SIG-M5 (cell line): ENCODE measurements at places on chromosomes 2 and 18.

- no peak for DNase-seq
Observed at GRCh38 chr18:10101729-10102128, 187.9 kb downstream of the VAPA start.

- no peak for DNase-seq
Observed at GRCh38 chr18:38751898-38752297, 1186.3 kb upstream of the CELF4 start.

DNA sequence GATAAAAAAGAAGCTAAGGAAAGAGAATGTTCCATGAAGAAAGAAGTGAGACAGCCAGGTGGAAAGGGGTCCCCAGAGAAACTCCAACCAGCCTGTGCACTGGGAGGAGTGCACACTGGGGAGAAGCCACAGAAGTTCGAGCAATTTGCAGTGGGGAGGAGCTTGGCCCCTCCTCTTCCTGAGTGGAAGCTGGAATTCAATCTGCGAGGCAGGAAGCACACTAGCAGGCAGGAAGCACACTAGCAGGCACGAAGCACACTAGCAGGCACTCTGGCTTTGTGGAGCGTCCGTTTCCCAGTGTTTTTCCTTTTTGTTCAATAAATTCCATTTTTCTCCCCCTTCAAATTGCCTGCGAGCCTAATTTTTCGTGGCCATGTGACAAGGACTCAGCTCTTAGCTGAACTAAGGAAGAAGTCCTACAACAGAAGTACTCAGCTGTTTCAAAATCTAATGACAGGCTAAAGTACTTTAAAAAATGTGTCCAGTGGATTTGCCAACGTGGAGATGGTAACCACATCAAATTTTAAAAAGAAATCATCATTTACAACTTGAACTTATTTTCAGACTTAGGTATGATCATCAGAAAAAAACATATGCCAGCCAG, 21.4 kb upstream of the SPIRE1 start:
- no peak for DNase-seq

DNA sequence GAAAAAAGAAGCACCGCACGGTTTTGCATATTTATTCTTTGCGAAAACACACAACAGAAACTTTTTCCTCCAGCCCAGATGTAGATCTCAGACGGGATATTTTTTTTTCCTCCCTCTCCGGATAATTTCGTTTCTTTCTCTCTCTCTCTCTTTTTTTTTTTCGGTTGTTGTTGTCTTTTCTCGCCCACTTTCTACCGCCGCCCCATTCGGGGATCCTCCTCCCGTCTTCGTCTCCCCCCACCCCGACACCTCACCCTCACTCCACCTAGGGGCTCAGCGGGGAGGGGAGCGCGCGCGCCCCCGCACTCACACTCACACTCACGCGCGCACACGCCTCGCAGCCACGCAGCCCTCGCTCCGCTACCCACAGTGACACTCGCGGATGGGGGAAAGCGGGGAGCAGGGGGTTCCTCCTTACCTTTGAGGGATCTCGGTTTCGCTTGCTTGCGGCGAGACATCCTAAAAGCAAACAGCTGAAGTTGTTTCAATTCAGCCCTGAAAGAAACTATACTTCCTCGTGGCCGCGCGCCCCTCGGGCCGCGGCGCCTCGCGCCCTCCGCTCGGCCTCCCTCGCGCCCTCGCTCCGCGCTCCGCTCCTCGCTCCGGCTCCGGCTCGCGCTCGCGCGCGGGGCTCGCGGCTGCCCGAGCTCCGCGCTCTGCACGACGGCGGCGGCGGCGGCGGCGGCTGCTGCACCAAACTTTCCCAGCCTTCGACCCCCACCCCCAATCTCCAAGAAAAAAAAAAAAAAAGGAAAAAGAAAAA, 1.3 kb downstream of the ZNF521 start:
- DNase-seq, result no peak

DNA sequence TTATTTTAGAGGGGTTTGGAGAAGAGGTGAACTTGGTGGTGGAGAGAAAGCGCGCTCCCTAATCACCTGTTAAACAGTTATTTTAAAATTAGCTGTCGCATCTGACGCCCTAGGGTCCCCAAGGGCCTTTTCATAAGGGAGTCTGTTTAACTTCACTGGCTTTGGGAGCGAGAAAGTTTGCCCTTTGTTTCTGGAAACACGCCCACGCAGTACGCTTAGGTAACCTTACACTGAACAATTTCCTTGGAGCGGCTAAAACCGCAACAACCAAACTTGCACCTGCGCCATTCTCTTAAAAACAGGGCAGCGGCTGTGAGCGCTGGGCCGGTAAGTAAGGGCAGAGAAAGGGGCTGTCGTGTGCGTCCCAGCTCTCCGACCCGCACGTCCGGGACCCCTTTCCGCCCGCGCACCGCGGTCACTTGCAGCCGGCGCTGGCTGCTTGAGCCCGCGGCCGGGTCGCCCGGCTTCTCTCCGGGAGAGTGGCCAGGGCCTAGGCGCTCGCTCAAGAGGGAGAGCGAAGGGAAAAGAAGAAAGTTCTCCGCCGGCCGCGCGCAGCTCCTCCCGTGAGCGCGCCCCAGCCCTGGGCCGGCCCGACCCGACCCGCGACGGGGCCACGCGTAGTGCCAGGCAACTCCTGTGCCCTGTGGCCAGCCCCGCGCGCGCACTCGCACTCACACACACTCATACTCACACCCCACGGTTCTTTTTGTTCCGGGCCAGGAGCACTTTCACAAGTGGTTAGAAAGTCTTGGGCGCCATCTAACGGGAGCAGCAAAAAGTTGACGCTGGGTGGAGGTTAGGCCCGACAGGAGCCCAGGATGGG, 19.2 kb downstream of the POU3F3 start:
- no peak for DNase-seq

GRCh38 chr2:105809723-105810122, 65.0 kb downstream of the NCK2 start:
- no peak for DNase-seq

DNA sequence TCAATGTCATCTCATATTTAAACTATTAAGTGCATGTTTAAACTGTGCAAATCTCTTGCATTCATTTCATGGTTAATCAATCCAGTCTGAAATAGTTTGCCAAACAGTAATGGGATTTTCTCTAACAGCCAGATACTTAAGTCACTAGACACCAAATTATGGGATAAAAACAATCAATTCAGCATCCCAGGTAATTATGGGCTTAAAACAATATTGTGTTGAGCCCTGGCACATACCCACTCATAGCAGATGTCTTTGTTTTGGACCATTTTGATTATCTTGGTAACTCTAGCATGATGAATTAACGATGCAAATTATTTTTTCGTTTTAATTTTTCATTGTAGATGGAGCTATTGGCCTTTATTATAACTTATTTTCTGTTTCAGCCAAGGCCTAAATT, 118.5 kb upstream of the CD302 start:
- no peak for DNase-seq

DNA sequence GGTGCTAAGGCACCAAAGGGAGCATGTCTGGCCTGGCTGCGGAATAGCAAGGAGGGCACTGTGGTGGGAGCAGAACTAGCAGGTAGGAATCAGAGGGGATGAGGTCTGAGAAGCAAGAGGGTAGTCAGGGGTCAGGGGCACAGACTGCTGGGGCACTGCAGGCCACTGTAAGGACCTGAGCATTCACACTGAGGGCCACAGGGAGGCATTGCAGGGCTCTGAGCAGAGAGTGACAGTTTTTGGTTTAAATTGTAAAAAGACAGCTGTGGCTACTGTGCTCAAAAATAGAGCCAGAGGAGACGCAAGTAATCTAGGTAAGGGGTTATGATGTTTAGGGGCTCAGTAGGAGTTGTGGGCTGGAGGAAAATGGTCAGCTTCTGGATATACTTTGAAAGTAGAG, 41.5 kb downstream of the ARHGAP25 start:
- no peak for DNase-seq

DNA sequence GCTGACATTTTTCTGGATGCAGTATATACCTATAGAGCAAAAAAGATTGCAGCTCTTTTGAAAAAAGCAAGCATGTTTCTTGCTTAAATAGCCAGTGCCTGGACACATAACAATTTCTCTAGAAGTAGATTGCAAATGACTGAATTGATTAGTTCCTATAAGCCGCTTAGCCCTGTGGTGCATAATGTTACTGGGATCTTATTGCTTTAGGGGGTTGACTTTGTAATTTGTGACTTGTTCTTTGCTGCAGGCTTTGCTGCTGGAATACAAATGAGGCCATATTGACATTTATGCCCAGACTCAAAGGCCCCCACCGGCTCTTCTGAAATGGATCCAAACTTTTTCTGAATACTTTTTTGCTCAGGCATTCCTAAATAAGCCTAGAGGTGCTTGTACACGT, 182.6 kb downstream of the SH3BP4 start:
- DNase-seq, result no peak

DNA sequence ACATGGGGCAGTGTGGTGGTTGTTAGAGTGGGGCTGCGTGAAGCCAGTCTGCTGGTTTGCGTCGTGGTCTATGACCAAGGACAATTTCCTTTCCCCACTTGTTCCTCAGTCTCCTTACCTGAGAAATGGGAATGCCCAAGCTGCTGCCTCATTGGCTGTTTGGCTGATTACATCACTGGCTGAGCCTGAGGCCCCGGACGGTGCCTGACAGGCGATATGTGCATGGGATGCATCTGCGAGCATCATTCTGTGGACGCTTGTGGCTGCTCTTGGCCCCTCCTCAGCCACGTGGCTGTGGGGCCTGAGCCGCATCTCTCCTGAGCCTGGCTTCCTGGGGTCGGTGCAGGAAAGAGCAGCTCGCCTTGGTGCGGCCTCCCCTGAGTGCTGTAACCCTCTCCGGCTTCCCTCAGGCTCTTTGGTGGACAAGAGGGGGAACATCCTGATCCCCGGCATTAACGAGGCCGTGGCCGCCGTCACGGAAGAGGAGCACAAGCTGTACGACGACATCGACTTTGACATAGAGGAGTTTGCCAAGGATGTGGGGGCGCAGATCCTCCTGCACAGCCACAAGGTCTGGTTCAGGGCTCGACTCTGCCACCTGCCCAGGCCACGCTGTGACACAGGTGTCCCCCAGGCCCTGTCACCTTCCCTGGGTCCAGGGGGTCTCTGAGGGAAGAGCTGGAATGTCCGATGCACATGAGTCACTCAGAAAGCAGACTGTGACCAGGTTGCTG, 17.2 kb downstream of the CNDP2 start:
- DNase-seq, result no peak

DNA sequence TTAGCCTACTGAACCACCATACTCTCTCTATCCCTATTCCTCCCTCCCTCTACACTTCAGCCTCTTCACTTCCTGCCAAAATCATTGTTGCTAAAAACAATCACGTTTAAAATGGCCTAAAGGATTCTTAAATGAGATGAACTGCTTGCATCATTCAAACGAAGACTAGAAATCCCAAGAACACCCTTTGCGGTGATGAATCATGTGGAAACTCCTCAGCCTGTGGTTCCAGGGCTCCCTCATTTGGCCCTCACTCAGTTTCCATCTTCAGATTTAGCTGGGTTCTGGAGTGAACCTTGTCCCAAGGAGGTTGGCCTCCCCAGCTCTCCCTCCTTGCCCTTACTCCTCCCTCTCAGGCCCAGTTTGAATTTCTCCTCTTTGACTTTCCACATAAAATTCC, 125.6 kb upstream of the CDC42EP3 start:
- DNase-seq, result no peak

- DNase-seq, result no peak
Observed at GRCh38 chr2:176865336-176865735, 347.3 kb upstream of the HNRNPA3 start.

DNA sequence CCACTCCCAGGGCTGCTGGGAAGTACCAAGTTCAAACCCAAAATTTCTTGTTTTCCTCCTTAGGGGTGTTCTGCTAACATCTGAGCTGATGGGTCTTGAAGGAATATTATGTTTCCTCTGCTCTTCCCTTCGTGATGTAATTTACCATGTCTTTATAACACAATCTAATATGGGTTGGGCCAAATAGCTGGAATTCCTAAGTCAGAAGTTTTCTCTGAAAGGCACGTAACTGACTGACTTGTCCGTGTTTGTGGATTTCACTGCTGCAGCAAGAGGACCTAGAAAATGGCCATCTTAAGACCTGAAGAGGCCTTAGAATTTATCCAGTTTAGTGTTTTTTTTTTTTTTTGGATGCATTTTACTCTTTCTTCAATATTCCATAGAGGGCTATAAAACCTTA, 256.7 kb downstream of the DCDC2C start:
- no peak for DNase-seq

DNA sequence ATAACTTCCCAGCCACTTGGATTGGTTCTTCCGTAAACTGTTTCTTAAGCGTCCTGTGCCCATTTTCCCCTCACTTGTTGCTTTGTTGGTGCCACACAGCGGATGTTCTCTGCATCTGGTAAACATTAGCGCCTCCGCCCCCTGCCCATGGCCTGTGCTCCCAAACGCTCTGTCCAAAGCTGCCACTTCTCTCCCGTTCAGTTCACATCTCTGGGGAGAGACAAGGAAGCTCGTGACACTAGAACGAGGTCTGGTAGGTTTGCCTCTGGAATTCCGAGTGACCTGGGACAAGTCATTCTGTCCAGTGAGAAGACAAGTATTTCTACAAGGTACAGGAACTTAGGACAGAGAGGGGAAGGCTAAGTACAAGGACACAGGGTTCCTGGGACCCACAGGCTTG, 9.4 kb downstream of the COPS9 start:
- DNase-seq, result no peak

DNA sequence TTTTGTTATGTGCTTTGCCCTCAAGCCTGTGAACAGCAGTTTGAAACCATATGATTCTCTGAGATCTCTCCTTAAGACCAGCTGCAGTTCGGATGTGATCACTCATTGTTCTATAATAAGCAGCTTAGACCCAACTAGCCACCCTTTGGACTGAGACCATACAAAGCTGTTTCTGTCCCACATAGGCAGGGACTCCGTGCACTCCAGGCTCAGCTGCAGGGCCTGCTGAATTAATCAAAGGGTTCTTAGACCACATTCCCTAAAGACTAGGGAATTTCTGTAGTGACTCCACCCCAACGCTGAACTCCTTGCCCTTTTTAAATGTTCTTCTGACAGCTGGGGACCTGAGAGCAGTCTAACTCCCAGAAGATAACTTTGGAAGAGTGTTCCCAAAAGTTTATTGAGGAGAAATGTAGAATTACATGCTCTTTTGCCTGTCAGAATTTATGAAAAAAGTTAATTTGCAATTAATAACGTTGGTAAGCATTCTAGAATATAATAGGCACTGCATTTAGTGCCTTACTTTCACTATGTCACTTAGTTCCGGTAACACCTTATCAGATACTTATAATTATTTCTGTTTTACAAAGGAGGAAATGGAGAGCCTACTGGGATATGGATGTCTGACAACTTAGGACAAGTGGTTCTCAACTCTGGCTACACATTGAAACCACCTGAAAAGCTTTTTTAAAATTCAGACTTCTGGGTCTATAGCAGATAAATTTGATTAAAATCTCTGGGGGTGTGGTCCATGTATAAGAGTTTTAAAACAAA, 42.3 kb downstream of the GULP1 start:
- DNase-seq, result no peak

- no peak for DNase-seq
Observed at GRCh38 chr2:105909215-105909614, 164.5 kb downstream of the NCK2 start.

DNA sequence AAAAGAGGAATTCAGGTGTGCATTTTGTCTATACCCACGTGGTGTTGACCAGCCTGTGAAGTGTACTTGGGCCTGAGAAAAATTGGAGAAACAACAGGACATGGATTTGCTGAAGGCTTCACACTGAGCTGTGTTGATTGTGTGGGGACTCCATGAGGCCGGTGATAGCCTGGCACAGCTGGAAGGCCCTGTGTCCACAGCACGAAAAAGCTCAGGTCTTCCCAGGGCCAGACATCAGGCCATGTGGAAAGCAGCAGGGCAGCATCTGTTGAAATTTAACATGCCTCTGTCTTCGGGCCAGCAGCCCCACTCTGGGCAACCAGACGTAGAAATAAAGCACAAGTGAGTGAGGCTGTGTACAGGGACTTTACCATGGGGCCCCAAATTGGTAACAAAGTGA, 84.1 kb downstream of the HS6ST1 start:
- no peak for DNase-seq
